ENCODE measurements at places on chromosomes 2 and 18.

- no peak for DNase-seq
Measured at GRCh38 chr2:116109471-116109870, 1667.0 kb downstream of the DPP10 start.

DNA sequence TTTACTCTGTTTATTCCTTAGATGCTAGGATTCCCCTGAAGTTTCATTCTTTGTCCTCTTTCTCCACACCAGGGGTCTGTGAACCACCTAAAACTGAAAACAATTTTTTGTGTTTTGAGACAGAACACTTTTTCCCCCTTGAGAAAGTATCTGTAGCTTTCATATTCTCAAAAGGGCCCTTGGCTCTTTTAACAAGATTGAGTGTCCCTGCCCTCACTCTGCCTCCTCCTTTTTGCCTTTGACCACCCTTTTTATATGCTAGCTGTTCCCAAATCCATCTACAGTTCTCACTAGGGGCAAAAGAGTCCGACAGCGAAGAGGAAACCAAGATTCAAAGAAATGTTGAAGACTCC, 883 bp upstream of the EHBP1 start:
- no peak for DNase-seq

- no peak for DNase-seq
Measured at GRCh38 chr2:236173729-236174607, 5.8 kb upstream of the GBX2 start.

GRCh38 chr18:43054815-43055519, 60.5 kb downstream of the RIT2 start:
- DNase-seq, result no peak

GRCh38 chr2:178084273-178084672, 11.7 kb upstream of the PDE11A start:
- DNase-seq, result no peak

DNA sequence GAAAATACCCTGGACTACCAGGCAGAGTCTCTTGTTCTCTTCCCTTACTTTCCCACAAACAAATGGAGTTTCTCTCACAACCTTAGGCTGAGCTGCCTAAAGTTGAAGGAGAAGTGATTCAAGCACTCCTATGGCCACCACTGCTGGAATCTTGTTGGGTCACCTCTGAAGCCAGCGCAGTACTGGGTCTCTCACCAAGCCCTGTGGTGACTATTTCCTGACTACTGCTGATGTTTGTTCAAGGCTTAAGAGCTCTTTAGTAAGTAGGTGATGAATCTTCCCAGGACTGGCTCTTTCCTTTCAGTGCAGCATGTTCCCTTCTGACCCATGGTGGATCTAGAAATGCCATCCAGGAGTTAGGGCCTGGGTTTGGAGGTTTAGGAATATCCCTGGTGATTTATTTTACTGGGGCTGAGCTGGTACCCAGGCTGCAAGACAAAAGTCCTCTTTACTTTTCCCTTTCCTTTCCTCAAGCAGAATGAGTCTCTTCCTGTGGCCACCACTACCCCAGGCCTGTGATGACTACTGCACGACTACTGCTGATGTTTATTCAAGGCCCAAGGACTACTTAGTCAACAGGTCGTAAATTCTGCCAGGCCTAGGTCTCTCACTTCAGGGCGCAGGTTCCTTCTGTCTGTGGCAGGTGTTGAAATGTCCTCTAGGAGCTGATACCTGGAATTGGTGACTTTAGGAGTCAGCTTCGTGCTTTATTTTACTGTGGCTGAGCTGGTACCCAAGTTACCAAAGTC, 121.8 kb downstream of the SLC4A10 start:
- no peak for DNase-seq

DNA sequence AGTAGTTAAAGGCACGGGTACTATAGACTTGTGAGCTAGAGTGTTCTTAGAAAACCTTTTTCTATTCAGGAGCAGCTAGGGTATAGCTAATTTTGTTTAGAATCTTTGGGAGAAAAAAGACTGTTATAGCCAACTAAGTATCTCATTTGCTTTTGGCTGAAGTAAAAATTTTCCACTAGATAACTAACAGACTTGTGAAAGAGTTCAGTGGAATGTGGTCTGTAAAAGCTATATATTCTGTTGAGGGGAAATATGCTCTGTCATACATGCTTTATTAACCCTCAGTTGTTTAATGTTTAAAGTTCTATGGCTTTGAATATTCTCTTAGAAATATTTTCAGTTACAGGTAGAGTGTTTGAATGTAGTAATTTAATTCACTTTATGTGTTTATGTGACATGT, 49.7 kb downstream of the RIF1 start:
- DNase-seq, result no peak

DNA sequence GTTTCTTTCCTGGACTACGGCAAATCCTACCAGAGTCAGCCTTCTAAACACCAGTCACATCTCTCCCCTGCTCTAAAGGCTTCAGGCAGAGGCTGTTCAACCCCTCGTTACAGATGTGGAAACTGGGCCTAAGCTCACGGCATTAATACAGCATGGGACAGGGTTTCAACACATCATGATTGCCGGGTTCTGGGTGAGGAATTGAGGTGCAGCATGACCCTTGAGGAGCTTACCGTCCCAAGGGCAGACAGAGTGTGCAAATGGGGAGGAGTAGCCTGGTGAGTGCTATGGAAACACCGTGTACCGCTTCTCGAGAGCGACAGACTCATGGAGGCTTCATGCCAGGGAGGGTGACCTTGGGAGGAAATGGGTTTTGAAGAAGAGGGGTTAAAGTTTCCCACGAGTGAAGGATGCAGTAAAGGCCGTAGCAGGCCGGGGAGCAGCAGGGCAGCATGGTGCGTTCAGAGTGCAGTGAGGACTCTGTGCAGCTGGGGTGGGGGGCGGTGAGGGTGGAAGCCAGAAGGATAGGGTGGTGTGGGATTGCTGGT, 51.1 kb downstream of the TGOLN2 start:
- no peak for DNase-seq

DNA sequence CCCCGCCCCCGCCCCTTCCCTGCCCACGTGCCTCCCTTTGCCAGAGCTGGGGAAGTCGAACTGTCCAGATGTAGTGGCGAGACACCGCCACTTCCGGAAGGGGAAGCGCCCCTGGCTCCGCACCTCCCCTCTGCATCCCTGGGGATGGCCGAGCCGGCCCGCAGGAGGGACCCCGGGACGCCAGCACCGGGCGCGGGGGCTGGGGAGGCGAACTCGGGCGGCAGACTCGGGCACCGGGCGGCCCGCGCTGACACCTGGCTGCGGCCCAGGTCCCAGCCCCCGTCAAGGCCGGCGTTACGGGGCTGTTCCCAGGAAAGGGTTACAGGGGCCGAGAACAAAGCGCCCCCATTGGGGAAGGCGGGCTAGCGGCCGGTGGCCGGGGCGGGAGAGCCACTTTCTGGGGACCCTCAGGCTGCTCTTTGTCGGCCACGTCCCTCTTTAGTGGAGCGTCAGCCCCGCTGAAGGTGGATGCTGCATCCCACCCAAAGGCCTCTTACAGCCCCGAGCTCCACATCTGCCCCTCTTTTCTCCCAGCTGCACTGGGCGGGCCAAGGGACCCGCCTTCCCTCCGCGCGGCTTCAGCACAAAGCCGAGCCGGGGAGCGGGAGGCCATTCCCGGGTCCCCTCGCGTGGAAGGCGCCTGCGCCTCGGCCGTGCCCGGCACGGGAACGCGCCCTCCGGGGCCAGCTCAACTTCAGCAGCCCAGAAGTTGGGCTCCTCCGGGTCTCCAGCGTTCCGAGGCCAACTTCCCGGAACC, 1.3 kb downstream of the SDC1 start:
- no peak for DNase-seq

DNA sequence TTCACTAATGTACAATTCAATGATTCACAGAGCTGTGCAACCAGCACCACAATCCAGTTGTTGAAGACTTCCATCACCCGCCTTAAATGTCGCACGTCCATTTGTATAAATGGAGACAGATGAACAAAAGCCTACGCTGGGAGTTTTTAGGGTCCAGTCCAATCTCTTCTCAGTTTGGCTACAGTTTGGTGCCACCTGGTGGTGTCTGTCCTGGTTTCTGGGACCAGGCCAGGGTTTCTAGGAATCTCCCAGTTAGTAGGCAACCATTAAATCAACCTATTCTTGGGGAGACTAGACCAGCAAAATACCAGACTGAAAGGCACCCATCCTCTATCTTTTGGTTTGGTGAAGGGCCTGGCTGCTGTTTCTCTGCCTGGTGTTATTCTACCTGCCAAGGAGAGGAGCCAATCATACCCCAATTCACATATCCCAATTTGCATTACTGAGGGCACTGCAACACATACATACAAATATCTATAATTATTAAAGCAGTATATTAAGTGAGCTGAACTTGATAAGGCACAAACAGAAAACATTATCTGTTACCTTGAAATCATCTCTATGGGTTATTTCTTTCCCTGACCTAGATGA, 3.2 kb upstream of the DDX1 start:
- no peak for DNase-seq

DNA sequence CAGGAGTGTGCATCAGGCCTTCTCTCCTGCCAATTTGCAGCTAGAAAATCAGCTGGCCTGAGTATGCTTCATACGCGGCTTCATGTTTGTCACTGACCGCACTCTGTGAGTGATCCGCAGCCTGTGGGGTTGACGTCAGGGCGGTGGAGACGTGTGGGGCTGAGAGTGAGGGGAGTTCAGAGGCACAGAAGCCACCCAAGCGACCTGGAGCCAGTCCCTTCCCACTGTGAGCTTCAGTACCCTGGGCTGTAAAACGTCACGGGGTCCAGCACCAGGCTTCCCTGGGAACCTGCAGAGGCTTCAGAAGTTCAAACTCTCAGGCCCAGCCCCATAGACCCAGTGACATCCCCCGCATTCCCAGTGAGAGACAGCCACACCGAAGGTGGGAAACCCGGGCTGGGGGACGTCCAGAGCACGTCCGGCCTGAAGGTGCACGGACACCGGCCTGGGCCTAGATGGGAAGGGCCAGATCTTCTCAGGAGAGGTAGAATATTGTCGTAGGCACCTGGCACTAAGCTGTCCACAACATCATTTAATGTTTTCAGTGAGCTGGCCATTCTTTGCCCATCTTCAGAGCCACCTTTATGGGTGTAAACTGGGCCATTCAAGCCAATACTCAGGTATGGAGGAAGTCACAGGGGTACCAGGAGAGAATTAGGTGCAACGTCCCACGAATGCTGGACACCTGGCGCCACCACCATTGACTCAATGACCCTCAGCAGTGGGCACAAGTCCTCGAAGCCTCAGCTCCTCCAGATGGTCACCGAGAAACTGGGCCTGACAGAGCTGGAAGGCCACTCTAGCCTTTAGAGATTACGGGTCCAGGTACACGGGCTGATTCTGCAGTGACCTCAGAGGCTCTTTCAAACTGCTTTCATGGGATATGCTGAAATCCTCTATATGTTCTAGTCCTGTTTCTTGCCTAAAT, 235.6 kb upstream of the MYT1L start:
- DNase-seq, result no peak

DNA sequence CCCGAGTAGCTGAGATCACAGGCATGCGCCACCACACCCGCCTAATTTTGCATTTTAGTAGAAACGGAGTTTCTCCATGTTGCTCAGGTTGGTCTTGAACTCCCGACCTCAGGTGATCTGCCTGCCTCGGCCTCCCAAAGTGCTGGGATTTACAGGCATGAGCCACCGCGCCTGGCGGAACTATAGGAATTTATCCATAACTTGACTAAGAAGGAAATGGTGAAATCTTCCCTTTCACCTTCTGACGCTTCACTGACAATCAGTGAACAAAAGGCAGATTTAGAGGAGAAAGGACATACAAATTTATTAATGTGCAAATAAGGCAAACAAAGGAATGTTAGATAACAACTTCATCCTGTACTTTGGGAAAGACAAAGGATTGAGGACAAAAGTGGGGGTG, 15.4 kb upstream of the GULP1 start:
- no peak for DNase-seq

GRCh38 chr18:59386909-59387686, 28.0 kb upstream of the LMAN1 start:
- no peak for DNase-seq

DNA sequence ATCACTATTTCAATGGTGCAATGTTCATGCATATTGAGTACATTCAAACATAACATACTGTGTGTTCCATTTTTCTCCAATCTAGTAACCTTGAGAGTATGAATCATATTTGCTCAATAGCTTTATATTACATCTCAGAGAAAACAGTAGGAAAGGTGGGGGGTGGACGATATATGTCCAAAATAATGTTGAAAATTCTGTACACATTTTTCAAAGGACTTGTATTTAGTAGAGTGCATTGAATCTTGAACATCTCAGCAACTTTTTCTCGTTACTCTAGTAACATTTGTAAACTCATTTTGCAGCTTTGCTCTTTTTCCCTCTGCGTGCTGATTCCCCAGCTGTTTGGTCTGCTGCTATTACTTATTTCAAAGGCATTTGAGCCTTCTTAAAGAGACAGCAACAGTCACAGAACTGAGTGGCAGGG, 1487.0 kb downstream of the LRP1B start:
- DNase-seq, result no peak

DNA sequence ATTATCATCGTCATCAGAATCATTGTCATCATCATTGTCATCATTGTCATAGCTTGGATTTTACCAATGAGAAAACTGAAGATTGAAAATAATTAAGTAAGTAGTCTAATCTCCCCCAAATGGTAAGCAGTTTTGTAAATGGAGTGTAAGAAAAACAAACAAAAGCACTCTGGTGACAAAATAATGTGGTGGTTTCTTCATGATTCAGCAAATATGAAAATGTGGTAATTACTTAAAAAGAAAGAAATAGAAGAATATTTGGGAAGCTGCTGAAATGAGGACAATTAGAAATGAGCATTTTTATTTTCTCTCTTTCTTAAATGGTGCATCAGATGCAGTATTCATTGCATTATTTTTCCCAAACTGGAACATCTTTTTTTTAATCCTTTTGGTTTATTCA, 514.4 kb downstream of the DCDC2C start:
- DNase-seq, result no peak

DNA sequence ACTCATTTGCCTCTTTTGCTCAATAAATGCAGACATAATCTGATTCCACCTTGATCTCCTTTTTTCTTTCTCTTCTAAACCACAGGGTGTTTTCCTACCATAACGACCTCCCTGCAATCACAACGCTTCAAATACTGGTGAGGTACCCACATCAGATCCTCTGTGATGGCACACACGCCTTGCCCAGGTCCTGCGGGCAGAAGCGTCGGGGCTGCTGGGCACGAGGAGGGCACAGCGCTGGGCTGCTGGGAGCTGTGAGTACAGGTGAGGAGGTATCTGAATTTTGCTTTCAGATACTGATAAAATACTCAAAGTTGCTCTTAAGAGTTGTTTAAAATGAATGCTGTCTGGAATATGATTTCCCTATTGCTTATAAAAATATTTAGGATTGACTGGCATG, 186.1 kb upstream of the PXDN start:
- no peak for DNase-seq

DNA sequence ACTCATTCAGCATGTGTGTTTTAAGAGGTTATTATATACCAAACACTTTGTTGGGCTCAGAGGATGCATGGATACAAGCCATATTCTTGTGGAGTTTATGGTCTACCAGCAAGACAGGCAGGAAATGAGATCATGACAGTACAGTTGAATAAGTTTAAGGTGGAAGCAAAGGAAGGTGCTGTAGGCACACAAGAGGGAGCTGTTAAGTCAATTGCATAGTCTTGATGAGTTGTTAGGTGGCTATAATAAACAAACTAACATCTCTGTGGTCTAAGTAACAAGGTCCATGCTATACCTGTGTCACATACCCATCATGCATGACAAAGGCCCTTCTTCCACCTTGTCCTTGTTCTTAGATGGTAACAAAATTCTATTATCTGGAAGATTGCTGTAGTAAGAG, 538.3 kb downstream of the CNTNAP5 start:
- DNase-seq, result no peak

- no peak for DNase-seq
Measured at GRCh38 chr2:122414902-122415301, 659.5 kb downstream of the TSN start.
